Left lung (tissue), 14 donors: ENCODE measurements at places on chromosomes 4 and X. TPM values are rescaled to one million over a fixed set of nuclear protein-coding genes. Genes with fewer than 3 reads are reported as not detected.

- no peaks in the 10 kb centered on the region for H3K27me3 ChIP-seq
- no peaks in the 10 kb centered on the region for H3K36me3 ChIP-seq
- no peak overlapping the region for H3K4me3 ChIP-seq
- H3K4me1 ChIP-seq, result no peaks in the 10 kb centered on the region
- no peak overlapping the region for H3K27ac ChIP-seq
- no peak for DNase-seq
These were observed 2.9 kb downstream of the NDST4 start for GRCh38 chr4:115110191-115111181.

GRCh38 chrX:8984231-8984630 is 49.7 kb downstream of the FAM9B start:
- H3K4me3 ChIP-seq, result no peak overlapping the region
- no peaks in the 10 kb centered on the region for H3K4me1 ChIP-seq
- DNase-seq, result no peak
- no peak overlapping the region for H3K27ac ChIP-seq

DNA sequence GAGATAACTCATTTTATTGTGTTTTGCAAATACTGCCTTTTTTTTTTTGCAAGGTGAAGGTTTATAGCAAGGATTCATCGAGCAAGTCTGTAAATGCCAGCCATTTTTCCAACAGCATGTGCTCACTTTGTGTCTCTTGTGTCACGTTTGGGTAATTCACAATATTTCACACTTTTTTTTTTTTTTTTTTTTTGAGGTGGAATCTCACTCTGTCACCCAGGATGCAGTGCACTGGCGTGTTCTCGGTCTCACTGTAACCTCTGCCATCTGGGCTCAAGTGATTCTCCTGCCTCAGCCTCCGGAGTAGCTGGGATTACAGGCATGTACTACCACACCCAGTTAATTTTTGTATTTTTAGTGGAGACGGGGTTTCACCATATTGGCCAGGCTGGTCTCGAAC is 1.9 kb downstream of the RNF4 start:
- no peak for DNase-seq
- H3K27me3 ChIP-seq, result no peaks in the 10 kb centered on the region
- no peak overlapping the region for H3K27ac ChIP-seq
- no peaks in the 10 kb centered on the region for H3K36me3 ChIP-seq
- H3K4me1 ChIP-seq, result peaks cover 46% of the 10 kb centered on the region

GRCh38 chr4:102713096-102713495 is 47.7 kb downstream of the MANBA start:
- peaks cover 5% of the 10 kb centered on the region for H3K4me1 ChIP-seq
- H3K27me3 ChIP-seq, result no peaks in the 10 kb centered on the region
- DNase-seq, result no peak
- H3K36me3 ChIP-seq, result peaks cover 16% of the 10 kb centered on the region
- H3K27ac ChIP-seq, result no peak overlapping the region

GRCh38 chr4:109760682-109761081 is 30.8 kb upstream of the PLA2G12A start:
- no peak overlapping the region for H3K27ac ChIP-seq
- H3K27me3 ChIP-seq, result no peaks in the 10 kb centered on the region
- no peak for DNase-seq
- no peaks in the 10 kb centered on the region for H3K4me1 ChIP-seq
- H3K36me3 ChIP-seq, result no peaks in the 10 kb centered on the region

- no peaks in the 10 kb centered on the region for H3K4me1 ChIP-seq
- H3K27me3 ChIP-seq, result no peaks in the 10 kb centered on the region
- H3K4me3 ChIP-seq, result no peak overlapping the region
- DNase-seq, result no peak
These were observed 790.0 kb downstream of the PCDH18 start for GRCh38 chr4:136742333-136742732.

GRCh38 chr4:47106561-47106960 is 75.2 kb downstream of the GABRB1 start:
- DNase-seq, result no peak
- H3K27ac ChIP-seq, result no peak overlapping the region
- no peak overlapping the region for H3K4me3 ChIP-seq
- H3K36me3 ChIP-seq, result no peaks in the 10 kb centered on the region
- H3K4me1 ChIP-seq, result no peaks in the 10 kb centered on the region

The AFF2 gene
- total RNA-seq, result 6.0 TPM

The TMPRSS11F gene
- total RNA-seq, result not detected

The GABRG1 gene
- not detected for total RNA-seq

The USP26 gene
- not detected for total RNA-seq

The TRIM61 gene
- total RNA-seq, result 3.1 TPM

The RUFY3 gene
- total RNA-seq, result 59.9 TPM

The KLHL4 gene
- 4.4 TPM for total RNA-seq

The P2RY10 gene
- 1.4 TPM for total RNA-seq
